ENCODE measurements at places on chromosomes 5 and 9.

DNA sequence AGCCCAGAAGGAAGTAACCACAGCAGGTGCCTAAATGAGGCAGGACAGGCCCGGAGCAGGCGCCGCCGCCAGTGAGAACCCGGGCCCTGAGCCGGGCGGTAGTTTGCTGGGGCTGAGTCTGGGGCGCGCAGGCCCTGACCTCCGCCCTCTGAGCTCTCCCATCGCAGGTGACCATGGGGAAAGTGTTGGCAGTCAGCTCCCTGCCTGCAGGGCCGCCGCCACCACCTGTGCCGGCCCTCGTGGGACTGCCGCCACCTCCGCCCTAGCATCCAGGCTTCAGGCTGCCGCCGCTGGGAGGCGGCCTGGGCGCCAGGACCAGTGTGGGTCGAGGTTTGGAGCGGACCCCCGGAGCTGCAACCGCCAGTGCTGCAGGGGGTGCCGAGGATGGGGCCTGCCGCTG is 61.1 kb downstream of the TARS1 start:
- DNase-seq, result no peak

- DNase-seq, result no peak
Measured at GRCh38 chr5:32241034-32241783, 67.1 kb upstream of the GOLPH3 start.

- DNase-seq, result no peak
Measured at GRCh38 chr5:72066705-72067107, 40.6 kb upstream of the MAP1B start.

DNA sequence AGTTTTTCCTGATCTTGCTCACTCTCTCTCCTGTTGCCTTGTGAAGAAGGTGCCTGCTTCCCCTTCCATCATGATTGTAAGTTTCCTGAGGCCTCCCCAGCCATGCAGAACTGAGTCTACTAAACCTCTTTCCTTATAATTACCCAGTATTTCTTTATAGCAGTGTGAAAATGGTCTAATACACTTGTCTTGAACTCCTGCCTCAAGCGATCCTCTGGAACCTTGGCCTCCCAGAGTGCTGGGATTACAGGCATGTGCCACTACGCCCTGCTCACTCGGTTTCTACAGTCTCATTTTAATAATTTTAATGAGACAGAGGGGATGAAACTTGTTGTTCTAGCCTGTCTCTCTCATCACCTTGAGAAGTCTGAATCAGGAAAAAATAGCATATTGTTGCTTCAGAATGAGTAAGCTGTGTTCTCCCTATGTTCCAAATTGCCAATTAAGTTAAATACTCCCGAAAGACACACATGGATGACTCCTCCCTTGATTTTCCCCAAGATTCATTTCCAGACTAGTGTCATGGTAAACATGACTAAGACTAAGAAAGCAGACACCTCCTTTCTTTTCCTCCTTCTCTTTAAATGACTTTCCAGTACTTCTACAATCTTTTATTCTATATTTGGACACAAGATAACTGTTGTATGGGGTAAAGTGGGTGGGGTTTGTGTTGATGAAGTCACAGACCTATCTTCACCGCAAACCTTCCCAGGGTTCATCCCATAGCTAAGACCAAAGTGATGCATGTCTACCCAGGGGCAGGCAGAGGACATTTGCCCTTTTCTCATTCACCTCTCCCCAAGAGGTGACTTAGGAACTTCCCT is 7.8 kb upstream of the DNAJC18 start:
- DNase-seq, result no peak

DNA sequence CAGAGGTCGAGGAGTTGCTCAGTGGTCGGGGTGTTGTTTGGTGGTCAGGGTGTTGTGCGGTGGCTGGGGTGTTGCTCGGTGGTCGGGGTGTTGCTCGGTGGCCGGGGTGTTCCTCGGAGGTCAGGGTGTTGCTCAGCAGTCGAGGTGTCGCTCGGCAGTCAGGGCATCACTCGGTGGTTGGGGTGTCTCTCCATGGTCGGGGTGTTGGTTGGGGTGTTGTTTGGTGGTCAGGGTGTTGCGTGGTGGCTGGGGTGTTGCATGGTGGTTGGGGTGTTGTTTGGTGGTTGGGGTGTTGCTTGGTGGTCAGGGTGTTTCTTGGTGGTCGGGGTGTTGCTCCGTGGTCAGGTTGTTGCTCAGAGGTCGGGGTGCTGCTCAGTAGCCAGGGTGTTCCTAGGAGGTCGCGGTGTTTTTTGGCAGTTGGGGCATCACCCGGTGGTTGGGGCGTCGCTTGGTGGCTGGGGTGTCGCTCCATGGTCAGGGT is 11.0 kb upstream of the GPSM1 start:
- DNase-seq, result no peak

DNA sequence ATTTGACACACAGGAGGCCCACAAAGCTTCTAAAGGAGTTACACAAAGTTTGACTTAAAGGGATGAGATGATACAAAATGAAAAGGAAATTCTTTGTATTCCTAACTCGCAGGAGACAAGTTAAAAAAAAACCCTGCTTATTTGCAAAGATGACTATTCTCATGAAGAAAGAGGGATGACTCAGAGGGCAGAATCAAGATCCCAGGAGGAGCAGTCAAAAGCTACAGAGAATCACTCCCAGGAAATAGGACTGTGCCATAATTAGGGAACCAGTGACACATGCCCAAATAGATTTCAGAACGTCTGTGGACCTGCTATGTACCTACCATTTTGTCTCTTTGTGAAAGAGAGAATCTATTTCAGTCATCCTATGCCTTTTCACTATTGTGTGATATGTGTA is 103.5 kb upstream of the ARRDC3 start:
- DNase-seq, result no peak

All from activated CD4-positive, alpha-beta T cell treated with anti-CD3 and anti-CD28 coated beads for 24 hours (primary cell).